ENCODE measurements at places on chromosomes 6 and 20.

DNA sequence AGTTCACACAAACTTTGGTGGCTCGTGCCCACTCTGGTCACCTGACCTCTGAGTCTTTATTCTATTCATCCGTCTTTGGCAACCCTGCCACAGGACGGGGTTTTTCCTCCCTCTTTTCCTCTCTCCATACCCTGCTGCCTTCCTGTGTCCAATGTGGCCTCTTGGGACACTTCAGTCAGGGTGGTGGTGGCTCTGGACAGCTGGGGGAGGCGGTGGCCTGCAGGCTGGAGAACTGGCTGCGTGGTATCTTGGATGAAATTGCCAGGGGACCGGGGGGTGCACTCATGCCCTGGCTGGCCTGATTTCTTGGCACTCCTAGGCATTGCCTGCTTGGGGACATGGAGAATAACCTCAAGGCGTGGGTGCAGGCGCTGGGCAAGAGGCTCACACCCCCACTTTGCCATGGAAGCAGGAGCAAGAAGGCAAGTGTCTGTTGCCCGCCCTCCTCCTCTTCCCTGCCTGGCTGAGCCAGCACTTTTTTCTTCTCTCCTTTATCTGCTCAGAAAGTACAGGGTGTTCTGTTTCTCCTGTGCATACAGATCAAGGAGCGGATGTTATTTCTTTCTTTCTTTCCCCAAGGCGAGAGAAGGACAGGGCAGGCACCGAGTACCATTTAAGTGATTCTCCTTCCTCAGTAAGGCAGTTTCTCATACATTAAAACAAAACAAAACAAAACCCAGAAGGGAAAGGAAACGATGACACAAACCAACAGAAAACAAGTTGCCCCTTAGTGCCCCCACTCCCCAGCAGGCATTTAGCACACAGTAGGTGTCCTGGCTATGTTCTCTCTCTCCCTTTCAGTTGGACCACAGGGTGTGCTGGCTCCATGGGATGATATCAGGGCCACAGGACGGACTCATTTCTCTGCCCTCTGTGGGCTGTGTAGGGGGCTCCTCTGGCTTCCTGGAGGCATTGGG is 155.5 kb upstream of the RNF24 start:
- no peak for DNase-seq

- no peak for DNase-seq
These were observed 124.2 kb upstream of the FAM83B start for GRCh38 chr6:54722328-54722727.

GRCh38 chr6:73901986-73902385 is 206.0 kb downstream of the CD109 start:
- DNase-seq = no peak

DNA sequence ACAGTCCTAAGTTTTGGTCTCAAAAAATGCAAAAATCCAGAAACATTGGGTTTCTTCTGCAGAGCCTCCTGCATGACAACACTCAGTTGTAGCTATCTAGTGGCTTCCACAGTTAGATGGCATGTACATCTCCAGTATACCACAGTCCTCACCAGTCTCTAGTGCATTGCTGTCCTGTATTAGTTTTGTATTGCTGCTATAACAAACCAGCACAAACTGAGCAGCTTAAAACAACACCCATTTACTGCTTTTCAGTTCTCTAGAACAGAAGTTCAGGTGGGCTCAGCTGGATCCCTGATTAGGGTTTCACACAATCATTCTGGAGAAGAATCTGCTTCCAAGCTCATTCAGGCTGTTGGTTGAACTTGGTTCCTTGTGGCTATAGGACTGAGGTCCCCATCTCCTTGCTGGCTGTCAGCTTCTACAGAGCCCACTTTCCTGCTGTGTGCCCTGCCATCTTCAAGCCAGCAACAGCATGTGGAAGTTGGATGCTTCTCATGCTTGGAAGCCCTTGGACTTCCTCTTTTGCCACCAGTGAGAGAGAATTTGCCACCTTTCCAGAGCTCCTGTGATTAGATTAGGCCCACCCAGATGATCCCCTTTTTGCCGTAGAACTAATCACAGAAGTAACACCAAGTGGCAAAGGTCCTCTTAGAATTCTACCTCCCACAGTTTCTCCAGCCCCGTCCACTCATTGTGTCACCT is 48.9 kb upstream of the TBC1D7 start:
- no peak for DNase-seq

DNA sequence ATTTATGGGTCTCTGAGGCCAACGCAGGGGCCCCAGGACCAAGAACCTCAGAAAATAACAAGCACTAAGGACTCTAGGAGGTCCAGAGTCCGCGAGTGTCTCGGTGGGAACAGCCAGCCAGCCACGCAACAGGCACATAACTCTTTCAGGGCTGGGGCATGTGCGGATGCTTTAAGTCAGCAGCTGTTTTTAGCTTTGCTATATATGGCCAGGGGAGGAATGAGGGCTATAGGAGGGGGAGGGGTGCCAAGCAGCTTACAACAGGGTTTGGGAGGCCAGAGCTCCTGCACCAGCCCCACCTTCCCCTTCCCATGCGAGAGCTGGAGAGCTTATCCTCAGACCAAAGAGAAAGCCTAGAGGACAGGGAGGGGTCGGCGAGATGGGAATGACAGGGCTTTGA is 6.2 kb downstream of the JPH2 start:
- no peak for DNase-seq

GRCh38 chr6:131966443-131966842 is 15.3 kb upstream of the CCN2 start:
- no peak for DNase-seq

GRCh38 chr20:32972181-32973076 is 31.8 kb downstream of the SUN5 start:
- peak; percentile 93 for DNase-seq

GRCh38 chr6:33429750-33430052 is 9.8 kb downstream of the SYNGAP1 start:
- DNase-seq = peak; percentile 61

DNA sequence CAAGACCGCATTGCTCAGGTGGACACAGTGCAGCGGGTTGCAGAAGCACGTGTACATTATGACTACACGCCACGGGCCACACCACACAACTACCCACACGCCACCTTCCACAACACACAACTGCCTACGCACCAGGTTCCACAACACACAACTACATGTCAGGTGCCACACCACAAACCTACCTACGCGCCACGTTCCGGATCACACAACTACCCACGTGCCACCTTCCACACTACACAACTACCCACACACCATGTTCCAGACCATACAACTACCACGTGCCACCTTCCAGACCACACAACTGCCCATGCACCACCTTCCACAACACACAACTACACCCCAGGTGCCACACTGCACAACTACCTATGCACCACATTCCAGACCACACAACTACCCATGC is 20.5 kb downstream of the THBS2 start:
- DNase-seq = no peak

GRCh38 chr20:57415771-57416170 is 24.6 kb downstream of the RBM38 start:
- no peak for DNase-seq

- no peak for DNase-seq
These were observed 96.3 kb downstream of the BMP2 start for GRCh38 chr20:6863798-6864201.

- no peak for DNase-seq
These were observed 158.1 kb upstream of the HCRTR2 start for GRCh38 chr6:55016261-55016660.

Data from CD4-positive, alpha-beta T cell treated with Interleukin-10 for 1 hour (primary cell).